ENCODE measurements at places on chromosomes 5 and 9.
A peak's percentile ranks its signal among the peaks of the same experiment; 100 is the strongest.

GRCh38 chr9:34716711-34717110 lies 6.8 kb upstream of the CCL21 start:
- DNase-seq, result no peak

- no peak for DNase-seq
Measured at GRCh38 chr9:4717815-4718214, 23.2 kb downstream of the AK3 start.

DNA sequence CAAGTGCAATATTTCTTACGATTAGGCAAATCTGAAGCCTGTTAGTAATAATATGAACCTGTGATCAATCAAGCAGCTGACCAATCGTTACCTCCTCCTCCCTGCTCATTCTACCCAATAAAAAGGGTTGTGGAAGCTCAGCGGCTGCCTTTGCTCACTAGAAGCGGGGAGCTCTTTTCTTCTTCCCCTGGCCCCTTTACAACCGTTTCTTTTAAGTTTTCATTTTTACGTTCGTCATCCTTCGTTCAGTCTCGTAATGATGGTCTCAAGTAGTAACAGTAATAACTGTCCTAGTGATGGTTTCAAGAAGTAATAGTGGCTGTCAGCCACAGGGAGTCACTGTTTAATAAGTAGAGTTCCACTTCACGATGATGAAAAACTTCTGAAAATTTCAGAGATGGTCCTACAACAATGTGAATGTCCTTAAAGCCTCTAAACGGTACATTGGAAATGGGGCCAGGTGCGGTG lies 6.2 kb downstream of the UGT3A2 start:
- DNase-seq, result no peak

GRCh38 chr5:90056911-90057705 lies 352.4 kb downstream of the CETN3 start:
- no peak for DNase-seq

DNA sequence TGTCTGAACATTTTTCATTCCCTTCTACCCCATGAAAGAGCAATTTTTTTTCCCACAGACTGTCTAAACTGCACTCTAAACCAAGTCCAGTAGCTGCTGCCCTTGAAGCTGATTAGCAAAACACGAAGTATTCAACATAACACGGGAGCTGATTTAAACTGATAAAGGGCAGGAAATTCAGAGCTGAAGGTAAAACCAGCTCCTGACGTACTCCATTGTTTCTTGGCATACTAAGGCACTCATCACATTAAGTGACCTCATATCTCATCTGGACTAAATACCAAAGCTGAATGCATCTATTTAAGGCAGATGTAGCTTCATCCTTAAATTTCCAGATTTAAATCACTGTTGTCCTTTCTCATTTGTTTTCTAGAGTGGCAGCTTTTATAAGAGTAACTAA lies 12.0 kb downstream of the GDF9 start:
- no peak for DNase-seq

DNA sequence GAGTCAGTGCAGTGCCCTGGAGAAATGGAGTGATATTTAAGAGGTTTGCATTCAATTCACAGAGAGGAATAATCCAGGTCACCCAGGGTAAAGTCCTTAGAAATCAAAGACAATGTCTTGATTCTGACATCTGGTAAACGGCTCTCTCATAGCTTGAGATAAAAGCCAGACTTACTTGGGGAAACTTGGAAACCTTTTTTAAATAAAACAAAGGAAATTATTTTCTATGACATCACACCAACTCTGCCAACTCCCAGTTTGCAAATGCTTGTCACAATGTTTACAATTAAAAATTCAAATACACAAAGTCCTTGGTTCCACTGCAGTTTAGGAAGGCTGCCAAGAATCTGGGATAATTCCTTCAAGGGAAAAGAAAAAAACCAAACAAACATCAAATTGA lies 255.1 kb upstream of the NREP start:
- DNase-seq, result no peak

DNA sequence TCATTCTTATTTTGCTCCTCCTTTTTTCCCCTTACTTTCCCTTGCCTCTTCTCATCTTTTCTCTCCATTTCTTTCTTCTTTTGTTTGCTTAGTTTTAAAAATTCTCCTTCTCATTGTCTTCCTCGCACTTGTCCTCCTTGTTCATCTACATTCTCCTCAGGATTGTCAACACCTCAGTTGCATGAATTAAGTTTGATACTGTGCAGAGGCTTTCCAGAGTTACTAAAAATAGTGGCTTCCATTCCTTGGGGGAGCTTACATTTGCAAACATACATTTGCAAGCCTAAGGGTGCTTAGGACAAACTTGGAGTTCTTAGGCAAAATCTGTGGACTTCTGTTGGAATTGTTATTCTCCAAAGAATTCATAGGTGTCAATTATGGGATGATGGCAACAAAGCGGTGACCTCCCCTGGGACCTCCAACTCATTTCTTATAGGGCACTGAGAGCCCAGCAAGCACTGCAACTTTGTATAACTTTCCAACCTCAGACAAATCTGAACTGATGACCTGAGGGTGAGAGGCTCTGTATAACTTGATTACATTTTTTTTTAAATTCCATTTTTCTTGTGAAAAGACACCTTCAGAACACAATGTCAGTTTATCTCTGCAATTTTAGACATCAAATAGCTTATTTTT lies 371.4 kb downstream of the TMEM38B start:
- no peak for DNase-seq

- DNase-seq, result no peak
Measured at GRCh38 chr5:115181757-115182156, 12.0 kb upstream of the TRIM36 start.

GRCh38 chr9:130932255-130933079 lies 6.6 kb downstream of the FIBCD1 start:
- DNase-seq, result no peak

GRCh38 chr5:35202319-35203111 lies 27.8 kb downstream of the PRLR start:
- DNase-seq, result peak; percentile 61

GRCh38 chr5:108625654-108626053 lies 122.0 kb upstream of the FER start:
- DNase-seq, result no peak

GRCh38 chr9:27571011-27571410 lies 2.3 kb downstream of the C9orf72 start:
- DNase-seq, result no peak

GRCh38 chr5:132635873-132636272 lies 22.1 kb upstream of the IL13 start:
- DNase-seq, result no peak

DNA sequence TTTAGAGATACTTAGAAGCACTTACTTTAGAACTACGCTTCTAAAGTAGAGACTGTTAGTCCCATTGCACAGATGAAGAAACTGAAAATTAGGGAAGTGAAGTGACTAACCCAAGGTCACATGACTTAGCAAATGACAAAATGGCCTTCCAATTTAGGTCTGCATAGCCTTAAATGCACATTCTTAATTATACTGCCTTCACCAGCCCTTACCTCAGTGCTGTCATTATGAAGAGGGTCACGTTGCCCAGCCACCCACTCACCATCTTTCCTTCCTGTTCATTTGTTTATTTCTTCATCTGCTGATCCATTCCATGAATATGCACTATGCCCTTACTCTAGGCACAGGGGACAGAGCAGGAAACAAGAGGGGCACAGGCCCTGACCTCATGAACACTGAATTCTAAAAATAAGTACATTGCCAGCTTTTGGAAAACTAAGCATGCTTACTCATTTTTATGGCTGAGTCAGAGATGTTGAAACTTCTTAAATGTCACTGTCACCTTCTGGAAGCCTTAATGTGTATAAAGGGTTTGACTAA lies 8.6 kb downstream of the HAVCR2 start:
- DNase-seq, result no peak

DNA sequence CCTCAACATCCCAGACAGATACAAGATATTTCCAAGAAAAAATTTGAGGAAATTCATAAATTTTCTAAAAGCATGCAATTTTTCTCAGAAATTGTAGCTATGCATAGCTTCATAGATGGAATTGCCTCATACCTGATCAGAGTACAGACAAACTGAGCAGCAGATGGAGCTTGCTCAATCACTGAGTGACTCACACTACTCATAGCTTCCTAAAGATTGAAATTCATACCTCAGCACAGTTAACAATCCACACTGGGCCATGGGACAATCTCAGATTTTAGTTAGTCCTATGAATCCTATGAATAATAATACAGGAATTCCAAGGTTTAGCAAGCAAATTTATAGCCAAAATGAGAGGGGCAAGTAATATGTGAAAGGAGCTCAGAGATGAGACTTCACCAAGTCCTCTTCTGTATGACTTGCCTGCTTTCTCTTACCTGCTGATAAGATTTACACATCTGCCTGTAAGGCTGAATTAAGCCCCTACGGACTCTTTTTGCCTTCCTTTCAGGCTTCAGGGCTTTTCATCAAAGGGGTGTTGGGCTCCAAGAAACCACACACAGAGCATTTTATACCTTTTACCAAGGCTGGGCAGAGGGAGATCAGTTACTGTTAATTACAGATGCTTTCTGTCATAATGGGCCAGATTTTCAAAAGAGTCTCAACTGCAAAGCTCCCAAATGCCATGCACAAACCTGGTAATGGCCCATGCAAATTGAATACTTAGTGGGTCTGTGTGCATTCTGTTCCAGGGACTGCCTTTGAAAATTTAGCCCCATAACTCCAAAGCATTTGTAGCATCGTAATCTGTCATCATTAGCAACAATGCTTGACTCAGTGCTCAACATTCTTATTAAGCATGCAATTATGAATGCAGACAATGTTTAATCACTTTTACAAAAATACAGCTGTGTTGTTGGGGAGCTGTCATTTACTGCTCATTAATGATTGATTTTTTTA lies 439.3 kb downstream of the DTWD2 start:
- no peak for DNase-seq

- DNase-seq, result no peak
Measured at GRCh38 chr5:141298376-141298775, 5.5 kb downstream of the SLC25A2 start.

GRCh38 chr5:6424110-6424659 lies 24.5 kb upstream of the UBE2QL1 start:
- no peak for DNase-seq

GRCh38 chr9:113631137-113631765 lies 167.7 kb downstream of the RGS3 start:
- no peak for DNase-seq

DNA sequence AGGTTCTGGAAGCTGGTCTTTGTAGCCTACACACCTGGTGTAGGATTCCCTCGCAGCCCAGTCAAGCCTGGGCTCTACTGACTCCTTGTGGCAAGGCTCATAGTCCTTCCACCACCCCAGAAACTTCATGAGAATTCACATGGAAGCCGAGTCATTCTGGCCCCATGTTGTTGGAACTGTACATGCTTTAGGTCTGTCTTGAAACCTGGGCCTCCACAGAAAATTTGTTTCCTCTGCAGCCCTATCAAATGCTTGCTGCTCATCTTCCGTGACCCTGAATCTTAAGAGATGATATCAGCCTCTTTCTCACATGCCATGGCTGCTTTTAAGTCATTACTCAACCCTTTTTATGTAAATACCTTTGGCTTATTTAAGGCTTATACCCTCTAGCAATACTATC lies 113.4 kb upstream of the GRHPR start:
- DNase-seq, result no peak

DNA sequence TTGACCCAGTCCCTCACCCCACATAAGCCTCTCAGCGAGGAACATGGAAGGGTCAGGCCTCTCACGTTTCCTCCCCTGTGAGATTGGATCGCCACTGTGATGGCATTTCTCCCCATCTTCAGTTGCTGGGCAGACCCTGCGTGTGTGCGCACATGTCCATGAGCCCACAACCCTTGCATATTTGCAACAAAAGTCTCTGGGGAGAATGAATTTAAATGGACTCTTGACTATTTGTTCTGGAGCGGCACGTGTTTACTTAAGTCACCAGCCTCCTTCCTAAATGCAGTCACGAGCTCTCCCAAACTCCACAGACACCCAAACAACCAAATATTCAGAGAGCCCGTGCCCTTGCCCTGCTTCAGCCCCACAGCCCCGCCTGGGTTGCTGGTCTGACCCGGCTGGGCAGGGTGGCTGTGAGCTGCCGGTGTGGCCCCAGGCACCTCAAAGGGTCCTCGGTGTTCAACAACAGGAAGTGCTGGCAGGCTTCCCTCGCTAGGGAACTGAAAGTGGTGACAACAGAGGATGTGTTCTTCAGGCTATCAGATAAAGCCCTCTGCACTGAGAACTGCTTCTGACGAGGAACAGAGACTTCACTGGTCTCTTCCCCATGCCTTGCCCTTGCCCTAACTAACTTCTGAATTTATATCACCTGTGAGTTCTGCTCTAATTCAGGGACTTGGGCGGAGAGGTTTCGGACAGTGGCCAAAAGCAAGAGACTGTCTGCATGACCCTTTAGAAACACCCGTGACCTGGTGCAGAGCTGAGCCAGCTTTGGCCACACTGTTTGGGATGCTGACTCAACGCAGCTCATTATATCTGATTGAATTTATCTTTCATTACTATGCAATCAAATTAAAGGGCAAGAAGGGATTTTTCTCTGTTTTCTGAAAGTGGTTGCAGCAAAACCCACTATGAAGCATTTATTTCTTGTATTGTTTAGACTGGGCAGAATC lies 19.2 kb upstream of the CD180 start:
- DNase-seq, result peak; percentile 73

DNA sequence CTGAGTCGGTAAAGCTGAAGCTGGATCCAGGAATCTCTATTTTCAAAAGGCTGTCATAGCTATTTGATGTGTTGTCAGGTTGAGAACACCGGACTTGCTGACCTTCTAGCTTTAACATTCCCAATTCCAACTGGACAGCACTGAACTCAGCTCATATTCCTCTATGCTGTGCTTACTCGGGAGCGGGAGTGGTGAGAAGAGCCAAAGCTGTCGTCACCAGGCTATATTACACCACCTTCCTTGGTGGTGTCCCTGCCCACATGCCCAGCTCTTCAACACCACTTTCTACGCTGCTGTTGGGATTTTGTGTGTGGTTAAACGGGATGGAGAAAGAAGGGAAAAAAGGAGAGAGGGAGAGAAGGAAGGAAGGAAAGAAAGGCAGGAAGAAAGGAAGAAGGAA lies 653.6 kb downstream of the RAB3C start:
- DNase-seq, result no peak

GRCh38 chr9:137096785-137097546 lies 10.2 kb downstream of the MAN1B1 start:
- no peak for DNase-seq

- no peak for DNase-seq
Measured at GRCh38 chr5:125245216-125245615, 498.8 kb upstream of the ZNF608 start.

- no peak for DNase-seq
Measured at GRCh38 chr5:123785162-123786071, 273.4 kb downstream of the CSNK1G3 start.

GRCh38 chr9:101119206-101119819 lies 90.8 kb downstream of the PLPPR1 start:
- DNase-seq, result peak; percentile 8

DNA sequence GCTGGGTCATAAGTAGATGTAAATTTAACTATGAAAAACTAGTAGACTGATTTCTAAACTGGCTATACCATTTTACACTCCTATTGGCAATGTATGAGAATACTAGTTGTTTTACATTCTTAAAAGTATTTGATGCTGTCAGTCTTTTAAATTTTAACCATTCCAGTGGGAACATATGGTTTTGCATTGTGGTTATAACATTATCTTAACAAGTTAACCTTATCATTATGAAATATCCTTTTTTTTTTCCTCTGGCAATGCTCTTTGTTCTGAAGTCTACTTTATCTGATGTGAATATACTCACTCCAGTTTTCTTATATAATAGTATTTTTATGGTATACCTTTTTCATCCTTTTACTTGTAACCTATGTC lies 548.9 kb upstream of the CLINT1 start:
- no peak for DNase-seq

- no peak for DNase-seq
Measured at GRCh38 chr5:179487145-179487544, 63.2 kb upstream of the RUFY1 start.

All from Jurkat, Clone E6-1 (cell line).